Neural progenitor cell (in vitro differentiated cells): ENCODE measurements at places on chromosomes 11 and 22.

DNA sequence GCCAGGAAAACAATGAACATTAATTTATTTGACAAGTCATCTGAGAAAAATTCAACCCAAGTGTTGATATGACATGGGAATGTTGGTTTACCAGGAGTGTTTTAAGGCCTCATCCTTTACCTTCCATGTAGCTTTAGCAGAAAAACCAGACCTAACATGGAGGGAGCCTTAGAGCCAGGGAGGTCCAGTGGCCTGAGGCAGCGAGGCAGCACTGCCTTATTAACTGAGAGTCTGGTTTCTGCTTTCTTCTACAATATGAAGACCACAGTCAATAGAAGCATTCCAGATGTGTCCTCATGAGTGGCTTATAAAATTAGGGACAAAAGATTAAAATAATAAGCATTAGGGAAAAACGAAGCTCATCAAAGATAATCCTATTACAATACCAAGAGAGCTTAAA, 61.5 kb downstream of the DKK3 start:
- no peak for DNase-seq

DNA sequence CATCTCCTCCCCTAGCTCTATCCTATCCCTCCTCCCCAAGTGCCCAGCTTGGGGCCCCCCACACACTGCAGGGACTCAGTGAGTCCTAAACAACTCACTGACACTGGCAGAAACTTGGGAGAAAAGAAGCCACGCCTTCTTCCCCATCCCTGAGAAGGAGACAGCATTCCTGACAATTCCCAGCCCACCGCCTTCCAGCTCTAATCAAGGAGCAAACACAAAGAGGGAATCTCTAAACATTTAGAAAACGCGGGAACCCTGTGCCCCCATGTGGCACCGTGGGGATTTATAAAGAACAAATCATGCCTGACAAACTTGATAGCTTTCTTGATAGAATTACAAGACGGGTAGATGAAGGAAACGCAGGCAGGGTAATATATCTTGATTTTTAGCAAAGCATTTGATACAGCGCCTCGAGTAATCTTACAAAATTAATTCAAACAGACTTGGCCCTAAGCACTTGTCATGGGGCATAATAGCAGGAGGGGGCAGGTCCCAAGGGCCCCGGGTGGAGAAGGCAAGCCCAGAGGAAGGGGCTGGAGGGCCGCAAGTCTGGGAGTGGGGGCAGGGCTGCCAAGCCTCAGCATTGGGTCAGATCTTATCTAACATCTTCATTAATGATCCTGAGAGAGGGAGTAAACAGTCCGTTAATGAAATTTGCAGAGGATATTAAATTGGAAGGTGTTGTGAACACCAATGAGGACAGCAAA, 4.5 kb downstream of the CHST1 start:
- peak; percentile 66 for DNase-seq

DNA sequence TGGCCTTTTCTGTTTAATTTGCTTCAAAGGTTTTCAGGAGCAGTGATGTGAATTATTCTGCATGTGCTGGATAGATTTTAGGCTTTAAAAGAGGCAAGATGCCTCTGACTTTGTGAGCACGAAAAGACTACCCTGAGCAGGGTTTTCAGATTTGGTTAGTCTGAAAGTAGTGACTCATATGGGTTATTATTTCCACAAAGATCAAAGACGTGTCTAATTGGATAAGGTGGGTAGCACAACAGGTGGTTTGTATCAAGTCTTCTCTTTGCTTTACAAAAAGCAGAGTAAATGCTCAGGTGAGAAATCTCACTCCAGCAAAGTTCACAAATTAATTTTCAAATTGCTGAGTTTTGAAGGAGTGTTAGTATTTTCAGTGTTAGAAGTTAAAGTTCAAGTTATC, 37.6 kb upstream of the DBX1 start:
- DNase-seq, result no peak

DNA sequence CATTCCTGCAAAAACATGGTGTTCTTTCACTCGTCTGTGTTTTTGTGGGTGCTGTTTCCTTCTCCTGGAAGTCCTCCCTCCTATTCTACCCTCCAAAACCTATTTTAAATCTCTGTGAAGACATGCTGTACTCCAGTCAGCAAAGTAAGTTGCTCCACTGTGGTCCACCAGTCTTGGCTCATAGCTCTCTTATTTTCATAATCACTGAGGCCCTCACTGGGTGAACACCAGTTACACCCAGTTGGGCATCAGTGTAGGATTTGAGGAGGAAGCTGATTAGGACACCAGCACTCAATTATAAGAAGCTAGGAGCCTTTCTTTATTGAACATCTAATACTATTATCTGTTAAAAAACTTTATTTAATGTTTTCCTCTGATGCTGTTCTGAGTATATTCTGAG, 23.9 kb upstream of the EED start:
- DNase-seq, result no peak

DNA sequence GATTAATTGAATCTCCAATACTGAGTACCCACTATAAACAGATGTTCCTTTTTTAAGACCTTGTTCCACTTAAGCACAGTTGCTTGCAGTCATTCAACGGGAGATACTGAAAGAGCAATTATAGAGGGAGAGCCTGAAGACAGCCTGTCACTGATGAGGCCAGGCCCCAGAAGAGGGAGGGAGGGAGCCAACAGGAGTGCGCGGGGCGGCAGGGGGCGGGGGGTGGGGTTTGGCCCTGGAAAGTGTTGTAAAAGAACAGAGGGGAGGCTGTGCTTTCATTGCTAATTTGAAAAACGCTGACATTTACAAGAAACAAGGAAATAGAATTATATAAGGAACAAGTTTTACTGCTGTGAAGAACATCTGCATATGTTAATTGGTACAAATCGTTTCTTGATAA, 53.1 kb downstream of the MAP6 start:
- DNase-seq, result no peak

DNA sequence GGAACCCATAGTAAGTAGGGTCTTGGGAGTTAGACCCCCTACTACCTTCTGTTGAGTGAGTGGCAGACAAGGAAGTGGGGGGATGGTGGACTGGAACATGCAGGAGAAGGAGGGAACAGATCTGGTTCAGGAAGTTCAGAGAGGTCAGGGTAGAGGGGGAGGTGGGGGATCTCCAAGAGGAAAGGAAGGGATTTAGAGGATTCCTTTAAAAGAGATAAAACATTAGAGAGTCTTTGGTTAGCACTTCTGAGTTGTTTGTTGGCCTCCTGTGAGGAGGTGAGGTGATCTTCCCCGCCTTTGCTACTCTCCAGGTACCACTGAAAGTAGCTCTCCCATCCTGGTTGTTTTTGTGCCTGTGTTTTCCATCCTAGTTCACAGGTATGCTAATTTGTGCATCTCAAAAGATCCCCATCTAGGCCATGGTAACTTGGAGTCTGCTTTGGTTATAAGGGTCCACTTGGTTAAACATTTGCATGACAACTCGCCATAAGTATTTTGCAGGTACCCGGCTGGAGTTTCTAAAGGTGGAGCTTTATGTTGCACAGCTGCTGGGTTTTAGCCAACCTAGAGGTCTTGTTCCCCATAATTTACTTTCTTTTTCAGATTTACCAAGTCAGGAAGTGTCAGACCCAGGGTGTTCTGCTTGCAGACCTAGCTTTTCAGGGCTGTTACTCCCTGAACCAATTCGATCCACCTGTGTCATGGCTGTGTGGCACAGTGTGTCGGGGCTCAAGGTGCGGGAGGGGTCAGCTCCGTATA, 79.3 kb upstream of the SORL1 start:
- DNase-seq, result no peak

DNA sequence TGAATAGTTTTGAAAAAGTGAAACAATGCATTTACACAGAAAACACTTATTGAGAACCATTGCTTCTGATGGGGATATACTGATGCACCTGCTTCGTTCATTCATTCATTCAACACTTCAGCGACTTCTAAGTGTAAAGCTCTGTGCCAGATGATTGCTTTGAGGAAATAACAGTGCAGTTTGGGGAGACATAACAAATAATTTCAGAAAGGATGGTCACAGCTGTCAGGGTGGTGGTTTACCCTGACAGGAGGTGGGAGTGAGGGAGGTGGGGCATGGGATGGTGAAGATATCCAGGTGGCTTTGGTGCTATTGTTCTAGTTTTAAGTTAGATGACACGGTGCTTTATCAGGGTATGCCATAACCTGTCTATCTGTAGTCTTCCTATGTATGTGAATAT, 344.1 kb downstream of the LARGE1 start:
- DNase-seq, result no peak

DNA sequence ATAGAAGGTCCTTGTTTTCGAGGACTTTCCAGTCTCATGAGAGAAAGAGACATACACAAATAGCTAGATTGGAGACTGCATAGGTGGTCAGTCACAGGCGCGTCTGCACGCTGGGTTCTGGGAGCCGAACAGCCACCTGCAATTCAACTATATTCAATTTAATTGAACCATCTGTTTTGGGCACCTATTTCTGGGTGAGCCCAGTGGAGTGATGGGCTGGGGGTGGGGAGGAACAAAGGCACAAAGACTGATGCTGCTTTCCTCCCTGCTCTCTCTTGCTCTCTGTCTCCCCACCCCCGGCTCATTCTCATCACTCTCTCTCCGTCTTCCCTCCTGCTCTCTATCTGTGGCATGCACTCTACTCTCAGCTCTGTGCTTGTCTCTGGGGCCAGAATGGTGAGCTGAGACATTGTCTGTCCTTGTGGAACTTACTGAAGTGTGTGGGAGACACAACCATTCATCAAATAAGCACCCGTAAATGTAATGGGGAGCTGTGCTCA, 48.1 kb upstream of the B3GAT1 start:
- DNase-seq, result no peak

DNA sequence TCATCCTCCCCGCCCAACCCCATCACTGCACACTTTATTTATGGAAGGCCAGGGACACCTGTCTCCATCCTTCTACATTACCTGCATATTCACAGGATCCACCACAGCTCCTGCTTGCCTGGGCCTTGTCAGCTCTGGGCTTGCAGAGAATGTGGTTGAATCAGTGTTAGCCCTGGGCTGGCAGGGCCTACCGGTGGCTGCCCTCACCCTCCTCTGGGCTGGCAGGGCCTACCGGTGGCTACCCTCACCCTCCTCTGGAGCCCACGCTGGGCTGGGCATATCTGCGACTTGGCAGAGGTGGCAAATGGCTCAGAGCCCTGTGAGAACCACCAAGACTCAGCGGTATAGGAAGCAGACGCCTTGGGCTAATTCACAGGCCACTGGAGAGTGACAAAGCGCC, 300.9 kb downstream of the NTM start:
- no peak for DNase-seq

- DNase-seq, result no peak
Observed at GRCh38 chr11:35626501-35626900, 8.2 kb downstream of the FJX1 start.

GRCh38 chr11:86670181-86670580, 2.2 kb downstream of the ME3 start:
- no peak for DNase-seq

- DNase-seq, result no peak
Observed at GRCh38 chr22:48343461-48343860, 1484.2 kb downstream of the BRD1 start.

DNA sequence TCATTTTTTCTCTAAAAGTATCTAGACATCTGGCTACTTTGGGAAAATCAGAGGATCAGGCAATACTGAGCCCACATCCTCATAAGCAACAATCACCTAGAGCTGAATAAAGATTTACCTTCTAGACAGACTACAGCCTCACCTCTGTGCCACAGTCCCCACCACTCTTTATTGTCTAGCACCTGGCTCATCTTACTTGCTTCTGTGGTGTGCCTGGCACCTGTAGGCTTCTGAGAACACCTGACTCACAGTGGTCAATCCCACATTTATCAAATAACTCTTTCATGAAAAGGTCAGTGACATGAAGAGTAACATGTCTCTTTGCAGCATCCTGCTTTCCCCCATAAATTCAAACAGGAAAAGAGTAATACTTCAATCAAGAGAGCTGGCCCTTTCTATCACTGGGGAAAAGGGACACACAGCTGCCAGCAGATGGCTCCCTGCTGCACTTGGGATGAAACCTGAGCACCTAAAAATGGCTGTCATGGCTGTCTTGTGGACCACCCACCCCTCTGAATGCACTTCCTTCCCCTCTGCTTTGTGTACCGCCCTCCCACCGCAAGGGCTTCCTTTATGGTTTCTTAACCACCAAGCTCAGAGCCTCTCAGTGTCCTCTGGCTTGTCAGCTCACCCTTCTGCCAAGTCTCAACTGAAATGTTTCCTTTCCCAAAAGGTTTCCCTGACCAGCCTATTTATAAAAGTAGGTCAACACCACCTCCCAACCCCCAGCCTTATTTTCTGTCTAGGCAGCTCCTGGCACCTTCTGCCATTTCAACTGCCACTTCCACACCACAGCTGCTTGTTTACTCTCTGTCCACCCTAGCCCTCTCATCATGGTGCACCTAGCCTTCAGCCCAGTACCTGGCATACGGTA, 9.3 kb downstream of the TFIP11 start:
- DNase-seq, result peak; percentile 80

- no peak for DNase-seq
Observed at GRCh38 chr22:46178755-46179505, 28.6 kb downstream of the PPARA start.

DNA sequence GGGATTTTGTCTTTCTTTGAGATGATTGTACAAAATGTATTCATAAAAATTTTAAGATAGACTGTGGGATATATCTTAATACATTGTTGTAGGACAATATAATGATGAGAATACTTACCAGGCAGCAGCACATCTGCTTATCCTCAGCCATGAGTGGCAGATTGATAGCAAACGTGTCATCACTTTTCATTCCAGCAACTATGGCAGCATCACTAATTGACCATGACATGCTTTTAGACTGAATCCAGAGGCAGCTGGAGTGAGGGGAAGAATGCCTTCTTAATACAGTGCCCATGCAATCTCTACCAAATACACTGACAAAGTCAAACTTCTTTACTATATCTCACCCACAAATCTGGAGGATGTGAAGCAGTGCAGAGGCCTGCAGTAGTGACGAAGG, 755.2 kb upstream of the RAG2 start:
- DNase-seq, result no peak

DNA sequence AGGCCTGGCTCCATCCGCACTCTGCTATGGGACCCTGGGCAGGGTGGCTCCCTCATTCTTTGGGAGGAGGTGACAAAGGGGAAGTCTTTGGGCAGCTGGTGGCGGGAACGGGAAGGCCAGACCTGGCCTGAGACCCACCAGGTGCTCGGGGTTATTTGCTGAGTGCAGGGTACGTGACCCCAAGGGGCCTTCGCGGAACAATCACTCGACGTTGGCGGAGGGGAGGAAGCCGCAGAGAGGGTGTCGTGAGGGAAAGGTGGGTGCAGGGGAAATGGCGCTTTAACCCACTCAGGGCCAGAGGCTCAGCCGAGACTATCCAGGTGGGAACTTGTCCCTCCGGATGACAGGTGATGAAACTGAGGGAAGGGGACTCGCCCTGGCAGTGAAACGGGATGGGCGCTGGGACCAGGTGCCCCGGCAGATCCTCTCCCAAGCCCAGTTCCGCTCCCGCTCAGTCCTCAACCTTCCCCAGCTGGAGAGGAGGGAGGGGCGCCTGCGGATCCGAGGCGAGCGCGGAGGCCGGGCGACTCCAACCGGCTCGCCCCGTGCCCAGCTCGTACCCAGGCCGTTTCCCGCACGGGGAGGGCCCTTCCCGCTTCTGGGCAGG, 911 bp downstream of the A4GALT start:
- DNase-seq, result peak; percentile 36
